ENCODE measurements at places on chromosomes 7 and 10. TPM values are rescaled to one million over a fixed set of nuclear protein-coding genes. Genes with fewer than 3 reads are reported as not detected.
A peak's percentile ranks its signal among the peaks of the same experiment; 100 is the strongest.

GRCh38 chr10:46524472-46525176 is 31.8 kb downstream of the GPRIN2 start:
- H3K36me3 ChIP-seq = no peaks in the 10 kb centered on the region

DNA sequence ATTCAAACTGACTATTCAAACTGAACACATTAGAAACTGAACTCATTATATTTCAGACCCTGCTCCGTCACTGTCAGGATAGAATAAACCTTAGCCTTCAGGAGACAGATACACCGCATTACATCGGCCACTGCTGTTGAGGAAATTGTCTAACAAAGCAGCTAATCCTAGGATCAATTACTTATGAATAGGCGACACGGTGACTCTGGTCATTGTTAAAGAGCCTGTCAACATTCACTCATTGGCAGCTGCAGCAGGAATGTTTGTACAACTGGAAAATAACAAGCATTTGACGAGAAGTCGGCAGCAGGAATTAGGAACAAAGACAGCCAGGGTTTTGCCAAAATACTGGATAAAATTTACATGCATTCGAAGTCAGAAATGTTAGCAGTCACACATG is 112.0 kb upstream of the MKX start:
- no peaks in the 10 kb centered on the region for H3K36me3 ChIP-seq
- no peaks in the 10 kb centered on the region for H3K27me3 ChIP-seq
- no peak for DNase-seq
- no peak overlapping the region for H3K27ac ChIP-seq

DNA sequence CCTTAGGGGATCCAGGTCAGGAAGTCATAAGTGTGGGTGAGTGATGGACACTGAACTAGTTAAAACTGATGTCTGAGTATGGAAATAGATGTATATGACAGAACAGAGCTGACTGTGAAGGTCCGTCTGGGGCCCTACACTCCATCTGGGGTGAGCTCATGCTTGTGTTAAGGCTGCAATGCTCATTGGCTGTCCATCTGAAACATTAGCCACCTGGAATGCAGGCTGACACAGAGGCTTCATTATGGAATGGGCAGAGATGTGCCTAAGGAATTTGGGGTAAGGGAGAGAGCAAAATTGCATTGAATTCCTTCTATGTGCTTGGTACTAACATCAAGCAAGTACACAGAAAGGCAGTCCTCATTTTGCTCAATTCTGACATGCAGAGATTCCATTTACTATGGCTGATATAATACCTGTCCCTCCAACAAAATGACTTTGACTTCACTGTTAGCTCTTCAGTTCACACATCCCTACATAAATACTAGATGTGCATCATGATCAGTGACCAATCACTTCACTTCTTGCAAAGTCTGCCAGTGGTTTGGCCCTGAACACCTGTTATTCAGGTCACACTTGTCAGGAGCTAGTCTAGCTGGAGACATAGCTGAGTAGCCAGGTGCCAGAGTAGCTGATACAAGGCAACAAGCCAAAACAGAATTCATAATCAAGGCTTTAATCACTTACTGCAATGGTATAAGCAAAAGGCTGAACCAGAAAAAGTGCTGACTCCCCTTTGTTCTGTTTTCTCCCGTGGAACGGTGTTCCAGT is 128.9 kb upstream of the VWC2 start:
- no peaks in the 10 kb centered on the region for H3K27me3 ChIP-seq
- no peaks in the 10 kb centered on the region for H3K36me3 ChIP-seq
- DNase-seq = no peak
- no peaks in the 10 kb centered on the region for H3K4me1 ChIP-seq

DNA sequence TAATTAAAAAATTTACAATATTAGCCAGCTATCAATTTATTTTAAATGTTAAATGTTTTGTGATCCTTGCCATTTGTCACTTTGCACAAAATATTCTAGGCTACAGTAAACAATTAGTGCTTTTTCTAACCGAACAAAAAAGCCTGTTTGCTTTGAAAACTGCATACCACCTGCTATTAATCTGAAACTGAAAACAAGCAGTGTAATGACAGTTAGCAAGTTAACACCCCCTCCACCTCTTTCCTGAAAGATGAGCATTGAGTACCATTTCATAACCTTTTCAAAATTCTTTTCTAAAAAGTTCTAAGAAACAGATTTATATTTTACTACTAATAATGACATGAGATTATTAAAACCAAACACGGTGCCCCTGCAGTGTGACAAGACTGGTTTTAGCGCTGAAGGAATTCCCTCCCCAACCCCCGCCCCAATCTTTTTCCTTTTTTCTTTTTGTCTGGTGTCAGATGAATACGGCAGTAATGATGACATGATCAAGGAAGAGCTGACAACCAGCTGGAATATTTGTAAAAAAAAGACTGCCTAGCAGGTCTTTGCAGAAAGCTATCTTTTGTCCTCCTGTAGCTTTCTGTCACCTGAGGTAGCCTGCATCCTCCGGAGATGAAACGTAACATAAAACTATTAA is 175.6 kb downstream of the CHCHD3 start:
- H3K4me3 ChIP-seq = no peak overlapping the region
- H3K27ac ChIP-seq = no peak overlapping the region
- H3K27me3 ChIP-seq = no peaks in the 10 kb centered on the region
- peaks cover 9% of the 10 kb centered on the region for H3K4me1 ChIP-seq
- DNase-seq = no peak

DNA sequence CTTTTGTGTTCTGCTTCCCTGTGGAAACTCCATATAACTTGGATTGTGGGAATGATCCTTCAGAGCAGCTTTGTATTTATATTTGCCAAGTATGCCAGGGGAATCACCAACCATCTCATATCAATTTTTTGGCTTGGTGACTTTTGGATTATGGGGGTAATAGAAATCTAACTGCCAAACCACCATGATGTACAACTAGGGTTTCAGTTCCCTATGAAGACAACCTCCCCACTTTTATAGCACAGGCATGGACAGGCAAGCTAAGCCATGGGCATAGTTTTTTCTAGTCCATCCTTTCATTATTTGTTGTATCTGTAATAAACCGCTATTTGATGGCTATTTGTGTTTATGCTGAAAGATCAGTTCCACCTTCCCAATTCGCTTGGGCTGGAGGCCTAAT is 17.7 kb downstream of the NPY start:
- no peak overlapping the region for H3K27ac ChIP-seq
- DNase-seq = no peak
- no peaks in the 10 kb centered on the region for H3K36me3 ChIP-seq
- H3K4me3 ChIP-seq = no peak overlapping the region
- no peaks in the 10 kb centered on the region for H3K27me3 ChIP-seq
- no peaks in the 10 kb centered on the region for H3K4me1 ChIP-seq

DNA sequence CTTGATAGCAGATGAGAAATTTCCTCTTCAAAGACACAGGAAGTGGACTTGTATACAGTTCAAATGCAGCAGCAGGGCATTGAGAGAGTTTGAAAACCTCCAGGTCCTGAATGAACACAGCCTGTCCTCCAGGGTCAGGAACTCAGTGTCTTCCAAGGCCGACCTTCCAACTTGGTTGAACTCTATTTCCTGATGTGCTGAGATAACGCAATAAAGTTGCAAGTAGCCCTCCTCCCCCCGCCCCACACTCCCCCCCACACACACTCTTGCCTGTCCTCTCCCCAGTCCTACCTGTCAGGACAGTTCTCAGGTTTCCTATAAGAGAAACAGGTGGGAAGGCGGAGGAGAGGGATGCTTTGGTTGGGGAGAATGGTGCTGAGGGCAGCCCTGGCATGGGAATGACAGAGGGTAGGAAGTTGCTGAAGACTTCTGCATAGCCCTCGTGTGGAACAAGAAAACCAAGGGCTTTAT is 90.0 kb downstream of the CCDC71L start:
- no peak overlapping the region for H3K4me3 ChIP-seq
- no peaks in the 10 kb centered on the region for H3K27me3 ChIP-seq
- H3K4me1 ChIP-seq = no peaks in the 10 kb centered on the region
- H3K27ac ChIP-seq = no peak overlapping the region
- no peaks in the 10 kb centered on the region for H3K36me3 ChIP-seq

DNA sequence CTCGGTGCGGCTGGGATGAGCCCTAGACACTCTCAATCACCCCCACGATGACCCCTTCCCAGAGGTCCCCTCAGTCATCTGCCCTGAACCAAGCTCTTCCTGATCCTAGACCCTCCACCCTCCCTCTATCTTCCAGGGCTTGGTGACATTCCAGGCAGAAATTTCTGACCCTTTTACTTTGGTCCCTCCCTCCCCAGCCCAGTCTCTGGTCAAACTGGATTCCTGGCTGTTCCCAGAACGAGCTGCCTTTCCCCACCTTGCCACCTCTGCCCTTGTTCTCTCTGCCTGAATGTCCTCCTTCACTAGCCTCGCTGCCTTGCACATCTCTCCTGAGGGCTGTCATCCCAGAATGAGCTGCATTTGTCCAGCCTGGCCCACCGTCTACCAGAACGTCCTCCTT is 1.3 kb upstream of the CLDN4 start:
- H3K27me3 ChIP-seq = no peaks in the 10 kb centered on the region
- H3K4me3 ChIP-seq = no peak overlapping the region
- peaks cover 12% of the 10 kb centered on the region for H3K4me1 ChIP-seq
- no peak for DNase-seq
- no peaks in the 10 kb centered on the region for H3K36me3 ChIP-seq

- peaks cover 5% of the 10 kb centered on the region for H3K27me3 ChIP-seq
- no peak overlapping the region for H3K27ac ChIP-seq
- no peaks in the 10 kb centered on the region for H3K36me3 ChIP-seq
- H3K4me3 ChIP-seq = no peak overlapping the region
- DNase-seq = no peak
Measured at GRCh38 chr7:100602889-100603725, 944 bp downstream of the PCOLCE start.

DNA sequence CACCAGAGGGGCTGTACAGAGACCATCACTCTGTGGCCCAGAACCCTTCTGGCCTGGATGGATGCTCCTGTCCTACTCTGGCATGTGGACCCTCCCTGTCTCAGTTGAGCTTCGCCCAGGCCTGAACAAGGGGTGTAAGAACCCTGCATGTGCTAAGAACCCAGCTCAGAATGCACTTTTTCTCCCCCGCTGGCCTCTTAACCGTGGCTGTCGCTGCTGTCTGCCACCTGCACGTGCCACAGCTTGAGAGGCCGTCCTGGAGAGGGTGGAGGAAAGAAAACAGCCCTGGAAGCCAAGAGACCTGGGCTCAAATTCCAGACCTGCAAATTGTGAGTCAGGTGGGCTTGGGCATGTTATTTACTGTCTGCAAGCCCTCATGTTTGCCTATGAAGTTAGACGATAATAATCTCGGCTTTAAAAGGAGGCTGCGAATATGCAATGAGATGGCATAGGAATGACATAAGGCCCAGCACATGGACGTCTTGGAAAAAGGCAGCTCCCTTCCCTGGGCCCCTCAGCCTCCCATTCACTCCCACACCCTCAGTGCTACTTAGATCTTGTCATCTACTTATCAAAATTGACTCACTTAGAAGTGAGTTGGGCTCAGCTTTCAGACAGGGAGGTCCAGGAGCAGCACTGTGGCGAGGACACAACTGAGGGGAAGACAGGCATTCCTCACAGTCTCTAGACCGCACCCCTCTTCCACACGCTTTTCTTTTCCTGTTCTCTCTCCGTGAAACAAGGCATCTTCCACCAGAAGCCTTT is 31.4 kb downstream of the FIGNL1 start:
- H3K27ac ChIP-seq = no peak overlapping the region
- no peaks in the 10 kb centered on the region for H3K27me3 ChIP-seq
- no peaks in the 10 kb centered on the region for H3K36me3 ChIP-seq
- peaks cover 22% of the 10 kb centered on the region for H3K4me1 ChIP-seq
- no peak overlapping the region for H3K4me3 ChIP-seq

- peaks cover 42% of the 10 kb centered on the region for H3K4me1 ChIP-seq
- H3K27ac ChIP-seq = peak overlapping the region; percentile 55
- H3K27me3 ChIP-seq = no peaks in the 10 kb centered on the region
- no peaks in the 10 kb centered on the region for H3K36me3 ChIP-seq
Measured at GRCh38 chr10:130140425-130140824, 4.2 kb downstream of the GLRX3 start.

- DNase-seq = no peak
- H3K4me1 ChIP-seq = peaks cover 47% of the 10 kb centered on the region
- no peaks in the 10 kb centered on the region for H3K27me3 ChIP-seq
- H3K36me3 ChIP-seq = no peaks in the 10 kb centered on the region
- H3K4me3 ChIP-seq = no peak overlapping the region
- no peak overlapping the region for H3K27ac ChIP-seq
Measured at GRCh38 chr7:3067193-3067592, 23.5 kb upstream of the CARD11 start.

DNA sequence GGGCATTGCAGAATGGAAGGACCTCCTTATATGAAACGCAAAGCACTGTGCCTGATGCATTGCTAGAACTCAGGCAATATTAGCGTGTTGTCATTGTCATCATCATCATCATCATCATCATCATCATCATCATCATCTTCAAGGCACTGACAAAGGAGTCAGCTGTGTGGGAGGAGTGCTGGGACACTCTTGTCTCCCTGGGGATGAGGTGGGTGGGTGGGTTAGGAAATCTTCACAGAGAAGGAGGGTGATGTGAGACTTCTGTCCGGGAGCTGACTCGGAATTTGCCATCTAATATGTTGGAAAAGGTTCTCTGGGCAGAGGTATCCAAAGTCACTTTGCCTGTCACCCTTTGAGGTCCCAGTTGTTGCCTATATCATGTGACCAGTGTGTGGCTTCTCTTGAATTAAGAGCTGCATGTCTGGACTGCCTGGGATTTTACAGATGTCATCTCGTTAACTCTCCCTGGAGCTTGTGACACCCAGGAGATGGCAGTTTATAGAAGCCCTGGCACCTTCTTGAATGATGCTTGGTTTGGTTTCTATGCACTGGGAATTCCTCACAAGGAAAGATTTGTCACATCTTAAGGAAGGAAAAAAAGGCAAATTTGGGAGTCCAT is 7.1 kb downstream of the HTRA1 start:
- no peaks in the 10 kb centered on the region for H3K4me1 ChIP-seq
- no peak overlapping the region for H3K27ac ChIP-seq
- no peaks in the 10 kb centered on the region for H3K36me3 ChIP-seq
- no peak for DNase-seq

GRCh38 chr10:88120599-88121333 is 257.3 kb downstream of the PTEN start:
- H3K27me3 ChIP-seq = no peaks in the 10 kb centered on the region
- peaks cover 43% of the 10 kb centered on the region for H3K4me1 ChIP-seq
- no peak for DNase-seq
- no peak overlapping the region for H3K4me3 ChIP-seq
- H3K36me3 ChIP-seq = no peaks in the 10 kb centered on the region
- no peak overlapping the region for H3K27ac ChIP-seq

GRCh38 chr7:81719865-81720264 is 50.0 kb downstream of the HGF start:
- DNase-seq = no peak
- H3K36me3 ChIP-seq = no peaks in the 10 kb centered on the region
- no peaks in the 10 kb centered on the region for H3K4me1 ChIP-seq
- H3K27me3 ChIP-seq = no peaks in the 10 kb centered on the region

GRCh38 chr7:154096-154799 is 38.1 kb upstream of the FAM20C start:
- H3K4me1 ChIP-seq = peaks cover 6% of the 10 kb centered on the region
- H3K36me3 ChIP-seq = no peaks in the 10 kb centered on the region

GRCh38 chr10:70280099-70280498 is 3.7 kb downstream of the NPFFR1 start:
- H3K4me3 ChIP-seq = no peak overlapping the region
- H3K27ac ChIP-seq = no peak overlapping the region
- no peaks in the 10 kb centered on the region for H3K36me3 ChIP-seq
- H3K4me1 ChIP-seq = no peaks in the 10 kb centered on the region

TAS2R5 gene
- 0.45 TPM for total RNA-seq

NEURL1 gene
- 0.05 TPM for total RNA-seq

TEX36 gene
- not detected for total RNA-seq

CTAGE4 gene
- 1.3 TPM for total RNA-seq

DNA2 gene
- 41.8 TPM for total RNA-seq

VWC2 gene
- not detected for total RNA-seq

CAPZA2 gene
- total RNA-seq = 126 TPM

MBLAC1 gene
- total RNA-seq = 2.7 TPM

TMEM213 gene
- not detected for total RNA-seq

PRF1 gene
- 1.5 TPM for total RNA-seq

OR9A2 gene
- total RNA-seq = not detected

MSRB2 gene
- total RNA-seq = 9.8 TPM

ADAM22 gene
- total RNA-seq = 13.3 TPM

C10orf105 gene
- 0.03 TPM for total RNA-seq

HOXA13 gene
- total RNA-seq = not detected

Measured in GM12878 (cell line).